ENCODE measurements at places on chromosomes 5 and 9. TPM values are rescaled to one million over a fixed set of nuclear protein-coding genes. Genes with fewer than 3 reads are reported as not detected.

GRCh38 chr5:64923151-64923685, 154.5 kb downstream of the CWC27 start:
- DNase-seq, result no peak
- H3K4me3 ChIP-seq, result no peak overlapping the region

- H3K36me3 ChIP-seq, result no peaks in the 10 kb centered on the region
- no peaks in the 10 kb centered on the region for H3K27me3 ChIP-seq
- DNase-seq, result no peak
- H3K4me3 ChIP-seq, result no peak overlapping the region
- no peaks in the 10 kb centered on the region for H3K4me1 ChIP-seq
- H3K27ac ChIP-seq, result no peak overlapping the region
These were observed 320.3 kb downstream of the ACTL7B start for GRCh38 chr9:108535526-108535925.

DNA sequence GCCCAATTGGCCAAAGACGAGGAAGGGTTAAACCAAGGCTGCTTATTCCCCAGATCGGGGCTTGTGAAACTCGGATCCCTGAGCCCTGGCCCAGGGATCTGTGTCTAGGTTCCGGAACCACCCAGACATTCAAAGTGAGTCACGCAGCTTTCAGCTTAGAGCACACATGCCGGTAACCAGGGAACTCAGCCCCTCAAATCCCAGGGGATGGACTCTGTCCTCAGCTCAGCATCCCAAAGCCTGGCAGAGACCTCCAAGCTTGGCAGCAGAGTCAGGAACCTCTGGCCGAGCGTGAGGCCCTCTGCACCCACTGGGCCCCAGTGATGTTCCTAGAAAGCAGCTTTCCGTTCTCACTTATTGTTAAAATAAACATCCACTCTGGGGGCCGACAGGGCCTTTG, 5.1 kb downstream of the PNPLA7 start:
- DNase-seq, result no peak
- peaks cover 7% of the 10 kb centered on the region for H3K4me1 ChIP-seq
- no peak overlapping the region for H3K27ac ChIP-seq

- H3K27ac ChIP-seq, result no peak overlapping the region
- no peaks in the 10 kb centered on the region for H3K27me3 ChIP-seq
- H3K4me1 ChIP-seq, result no peaks in the 10 kb centered on the region
- no peak overlapping the region for H3K4me3 ChIP-seq
These were observed 93.1 kb downstream of the ZNF622 start for GRCh38 chr5:16372493-16372892.

Gene SPINK13
- not detected for total RNA-seq

- H3K27me3 ChIP-seq, result no peaks in the 10 kb centered on the region
- H3K36me3 ChIP-seq, result no peaks in the 10 kb centered on the region
- H3K4me1 ChIP-seq, result no peaks in the 10 kb centered on the region
- no peak overlapping the region for H3K27ac ChIP-seq
These were observed 555.3 kb upstream of the FTMT start for GRCh38 chr5:121296356-121296755.

DNA sequence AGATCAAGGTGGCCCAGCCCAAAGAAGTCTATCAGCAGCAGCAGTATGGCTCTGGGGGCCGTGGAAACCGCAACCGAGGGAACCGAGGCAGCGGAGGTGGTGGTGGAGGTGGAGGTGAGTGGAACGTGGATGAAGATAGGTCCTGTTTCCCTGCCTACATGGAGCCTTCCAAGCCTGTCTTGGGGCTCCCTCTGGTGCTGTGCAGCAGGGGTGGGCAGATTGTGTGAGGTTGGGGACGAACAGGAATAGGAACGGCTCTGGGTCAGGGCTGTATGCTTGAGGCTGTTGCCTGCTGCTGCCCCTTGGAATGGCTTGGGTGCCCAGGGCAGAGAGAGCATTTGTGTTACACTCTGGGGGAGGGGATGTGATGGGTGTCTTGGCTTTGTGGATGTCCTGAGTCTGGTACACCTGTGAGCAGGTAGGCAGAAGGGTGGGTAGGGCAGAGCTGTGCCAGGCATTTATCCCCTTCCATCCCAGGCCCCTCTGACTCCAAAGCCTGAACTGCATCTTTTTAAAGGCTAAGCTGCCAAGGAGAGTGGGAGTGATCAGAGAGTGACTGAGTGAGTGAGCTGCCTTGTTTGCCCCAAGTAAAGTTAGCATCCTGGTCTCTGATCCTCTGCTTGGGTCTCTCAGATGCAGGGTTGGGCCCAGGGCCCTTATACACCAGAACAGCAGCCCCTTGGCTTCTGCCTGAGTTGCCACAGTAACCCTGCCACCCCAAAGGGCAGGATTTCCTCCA, 5.2 kb downstream of the HNRNPAB start:
- no peaks in the 10 kb centered on the region for H3K27me3 ChIP-seq
- no peak overlapping the region for H3K4me3 ChIP-seq
- no peak overlapping the region for H3K27ac ChIP-seq
- no peak for DNase-seq

DNA sequence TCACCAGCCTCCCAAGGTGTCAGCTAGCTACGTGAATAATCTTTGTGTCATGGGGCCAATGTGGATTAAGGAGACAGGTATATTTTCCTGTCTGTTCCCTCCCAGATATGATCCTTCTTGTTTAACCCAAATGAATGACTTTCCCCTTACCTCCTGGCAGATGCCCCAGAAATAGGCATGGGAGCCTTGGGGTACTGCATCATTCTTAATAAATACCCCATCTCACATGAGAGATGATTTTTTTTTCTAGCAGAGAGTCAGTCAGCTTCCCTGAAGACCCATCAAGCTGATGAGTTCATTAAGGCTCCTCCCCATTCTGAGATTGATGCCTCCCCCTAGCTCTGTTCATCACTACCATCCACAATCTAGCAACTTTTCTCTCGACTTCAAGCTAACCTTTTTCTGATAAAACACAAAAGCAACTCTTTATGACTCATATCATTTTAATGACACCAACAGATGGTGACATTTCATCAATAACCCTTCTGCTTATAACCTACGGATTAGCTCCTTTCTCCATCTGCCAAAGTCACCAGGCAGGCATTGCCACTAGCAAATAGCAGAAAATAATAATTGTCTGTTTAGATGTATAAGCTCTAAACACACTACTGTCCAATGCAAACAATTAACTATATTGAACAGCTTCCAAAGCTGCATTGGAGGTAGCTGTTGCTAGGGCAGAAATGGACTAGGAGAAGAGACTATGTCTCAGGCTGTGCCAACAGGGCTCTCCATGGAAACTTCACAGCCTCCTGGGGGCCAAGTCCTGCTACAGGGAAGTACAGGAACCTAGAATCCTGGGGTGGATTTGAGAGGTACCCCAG, 143.7 kb downstream of the ACER2 start:
- H3K4me3 ChIP-seq, result no peak overlapping the region
- H3K27me3 ChIP-seq, result peaks cover 3% of the 10 kb centered on the region
- H3K36me3 ChIP-seq, result no peaks in the 10 kb centered on the region
- H3K4me1 ChIP-seq, result peaks cover 8% of the 10 kb centered on the region
- no peak for DNase-seq
- no peak overlapping the region for H3K27ac ChIP-seq

DNA sequence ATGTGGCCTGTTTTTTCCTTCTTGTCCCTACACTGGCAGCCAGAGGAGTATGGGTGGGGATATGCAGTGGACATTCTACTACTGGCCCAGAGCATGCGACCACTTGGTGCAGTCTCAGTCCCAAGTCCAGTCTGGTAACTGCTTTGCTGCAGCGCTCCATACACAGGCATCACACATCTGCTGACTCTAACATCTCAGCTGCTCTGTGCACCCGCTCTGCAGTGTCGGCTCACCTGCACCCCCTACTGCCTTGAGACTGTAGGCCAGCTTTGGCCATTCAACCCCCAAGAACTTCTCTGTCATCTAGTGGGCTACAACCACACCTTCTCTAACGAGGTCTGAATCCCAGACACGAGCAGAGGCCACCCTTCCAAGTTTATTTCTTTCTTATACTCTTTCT, 46.4 kb upstream of the SLCO6A1 start:
- H3K4me1 ChIP-seq, result no peaks in the 10 kb centered on the region
- H3K36me3 ChIP-seq, result no peaks in the 10 kb centered on the region
- no peak overlapping the region for H3K27ac ChIP-seq
- no peak overlapping the region for H3K4me3 ChIP-seq

DNA sequence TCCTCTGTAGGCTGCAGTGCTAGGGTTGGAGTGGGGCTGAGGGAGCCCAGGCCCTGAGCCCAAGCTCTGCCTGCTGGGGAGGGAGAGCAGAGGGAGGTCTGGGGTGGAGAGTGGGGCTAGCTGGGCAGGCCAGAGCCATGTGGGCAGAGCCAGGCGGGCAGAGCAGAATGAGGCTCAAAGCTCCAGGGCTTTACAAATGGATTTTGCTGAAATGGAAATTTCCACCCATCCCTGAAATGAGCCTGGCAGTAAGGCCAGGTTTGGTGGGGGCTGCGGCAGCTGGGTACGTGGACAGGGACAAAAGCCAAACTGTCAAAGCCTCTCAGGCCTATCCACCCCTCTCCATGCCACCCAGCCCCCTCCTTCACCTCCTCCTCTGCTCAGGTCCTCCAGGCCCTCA, 74.2 kb upstream of the ARAP3 start:
- no peaks in the 10 kb centered on the region for H3K4me1 ChIP-seq
- no peak overlapping the region for H3K27ac ChIP-seq
- H3K27me3 ChIP-seq, result peaks cover 49% of the 10 kb centered on the region
- H3K4me3 ChIP-seq, result no peak overlapping the region

DNA sequence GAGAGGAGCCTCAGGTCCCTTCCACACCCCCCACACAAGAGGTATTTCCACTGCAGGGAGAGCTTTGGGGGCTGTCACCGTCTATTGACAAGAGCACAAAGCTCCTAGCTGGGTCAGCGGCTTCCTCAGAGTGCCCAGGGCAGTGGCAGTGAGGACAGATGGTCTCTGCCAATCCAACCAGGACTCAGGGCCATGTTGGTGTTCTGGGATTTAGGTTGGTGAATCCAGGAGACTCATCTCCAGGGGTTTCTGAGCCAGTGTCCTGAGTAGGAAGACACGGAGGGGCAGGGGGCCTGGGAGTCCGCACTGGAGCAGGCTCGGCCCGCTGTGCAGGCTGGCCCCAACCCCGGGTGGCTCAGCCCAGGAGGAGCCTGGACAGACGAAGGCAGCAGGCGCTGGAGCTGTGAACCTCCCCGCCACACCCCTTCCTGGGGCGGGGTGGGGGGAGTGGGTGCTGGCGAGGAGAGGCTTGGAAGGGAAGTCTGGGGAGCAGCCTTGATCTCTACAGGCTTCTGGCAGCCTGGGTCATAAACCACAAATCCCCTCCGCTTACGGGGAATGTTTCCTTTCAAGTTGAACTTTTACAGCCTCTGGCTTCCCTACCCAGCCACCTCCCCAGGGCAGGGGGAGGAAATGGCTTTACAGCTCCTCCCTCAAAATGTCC, 19.6 kb downstream of the CRB2 start:
- H3K27ac ChIP-seq, result no peak overlapping the region
- DNase-seq, result no peak
- H3K36me3 ChIP-seq, result no peaks in the 10 kb centered on the region
- H3K4me1 ChIP-seq, result no peaks in the 10 kb centered on the region
- peaks cover 29% of the 10 kb centered on the region for H3K27me3 ChIP-seq

GRCh38 chr5:91840412-91840811, 457.3 kb upstream of the ARRDC3 start:
- H3K4me1 ChIP-seq, result no peaks in the 10 kb centered on the region
- H3K27ac ChIP-seq, result no peak overlapping the region
- no peak for DNase-seq
- H3K4me3 ChIP-seq, result no peak overlapping the region
- H3K36me3 ChIP-seq, result no peaks in the 10 kb centered on the region

DNA sequence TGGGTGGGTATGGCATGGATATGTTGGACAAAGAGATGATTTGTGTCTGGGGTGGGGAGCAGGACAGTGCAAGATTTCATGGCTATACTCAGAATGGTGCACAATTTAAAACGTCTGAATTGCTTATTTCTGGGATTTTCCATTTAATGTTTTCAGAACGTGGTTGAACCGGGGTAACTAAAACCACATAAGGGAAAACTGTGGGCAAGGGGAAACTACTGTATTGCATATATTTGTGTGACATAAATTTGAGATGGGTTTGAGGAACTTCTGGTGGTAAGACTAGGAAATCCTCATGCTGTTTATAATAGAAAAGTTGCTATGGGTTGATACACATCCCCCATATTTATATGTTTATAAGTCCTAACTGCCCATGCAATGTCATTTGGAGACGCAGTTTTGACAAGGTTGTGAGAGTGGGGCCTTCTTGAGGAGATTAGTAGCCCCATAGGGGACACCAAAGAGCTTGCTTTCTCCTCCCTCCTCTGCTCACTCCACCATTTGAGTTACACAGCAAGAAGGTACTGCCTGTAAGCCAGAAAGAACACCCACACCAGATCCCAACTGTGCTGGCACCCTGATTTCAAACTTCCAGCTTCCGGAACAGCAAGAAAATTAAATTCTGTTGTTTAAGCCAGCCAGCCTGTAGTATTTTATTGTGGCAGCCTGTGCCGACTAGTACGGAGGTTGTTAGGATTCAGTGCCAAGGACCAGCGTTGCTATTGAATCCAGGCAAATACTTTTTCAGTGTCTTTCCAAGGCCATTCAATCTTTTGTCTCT, 2118.9 kb downstream of the MAT2B start:
- no peaks in the 10 kb centered on the region for H3K36me3 ChIP-seq
- H3K27me3 ChIP-seq, result no peaks in the 10 kb centered on the region
- H3K27ac ChIP-seq, result no peak overlapping the region
- no peak for DNase-seq

Measured in activated T-helper 2 cell treated with anti-CD3 and anti-CD28 coated beads, Interferon-gamma antibody, Interleukin-2, Interleukin-4, amounts not matched to agents 10 μg/mL and 5 μg/mL and 100 μg/mL, durations not matched to agents 14 hours and 24 hours and 36 hours (primary cell).